ENCODE measurements at places on chromosomes 7 and 10.

GRCh38 chr10:96236090-96236478, 35.3 kb downstream of the BLNK start:
- no peak for DNase-seq

GRCh38 chr10:686155-686931, 3.1 kb downstream of the DIP2C start:
- no peak for DNase-seq

GRCh38 chr7:9863545-9863944, 1110.1 kb upstream of the PHF14 start:
- DNase-seq: no peak

DNA sequence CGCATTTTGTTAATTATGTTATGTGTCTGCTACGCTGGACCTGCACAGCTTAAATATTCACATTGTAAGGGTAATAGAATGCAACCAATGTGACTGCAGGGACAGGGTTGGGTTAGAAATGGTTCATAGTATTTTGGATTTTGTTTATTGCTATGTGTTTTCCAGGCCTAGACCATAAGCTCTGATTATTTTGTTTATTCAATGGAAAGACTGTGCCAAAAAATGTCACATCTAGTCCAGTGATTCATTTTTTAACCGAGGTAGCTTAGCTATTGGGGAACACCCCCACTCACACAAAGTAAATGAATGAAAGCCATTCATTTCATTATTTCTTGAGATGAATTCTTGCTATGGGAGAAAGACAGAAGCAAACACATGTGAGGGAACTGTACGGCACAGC, 516.5 kb upstream of the ANKRD30A start:
- no peak for DNase-seq

DNA sequence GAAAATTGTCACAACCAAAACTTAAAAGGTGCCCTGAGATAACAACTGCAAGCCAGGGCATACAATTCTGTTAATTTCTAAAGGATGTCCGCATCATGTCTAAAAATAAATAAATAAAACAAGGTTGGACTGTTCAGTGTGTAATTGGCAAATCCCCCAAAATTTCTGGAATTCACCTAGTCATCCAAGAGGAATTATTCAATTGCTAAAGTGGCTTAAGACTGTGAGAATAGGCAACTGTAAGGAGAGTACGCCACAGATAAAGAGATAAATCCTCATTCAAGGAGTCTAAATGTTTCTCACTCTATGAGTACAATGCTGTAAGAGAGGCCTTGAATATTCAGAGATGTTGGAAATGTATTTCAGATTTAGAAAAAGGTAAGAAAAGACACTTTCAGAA, 37.2 kb downstream of the PIK3AP1 start:
- DNase-seq: no peak

DNA sequence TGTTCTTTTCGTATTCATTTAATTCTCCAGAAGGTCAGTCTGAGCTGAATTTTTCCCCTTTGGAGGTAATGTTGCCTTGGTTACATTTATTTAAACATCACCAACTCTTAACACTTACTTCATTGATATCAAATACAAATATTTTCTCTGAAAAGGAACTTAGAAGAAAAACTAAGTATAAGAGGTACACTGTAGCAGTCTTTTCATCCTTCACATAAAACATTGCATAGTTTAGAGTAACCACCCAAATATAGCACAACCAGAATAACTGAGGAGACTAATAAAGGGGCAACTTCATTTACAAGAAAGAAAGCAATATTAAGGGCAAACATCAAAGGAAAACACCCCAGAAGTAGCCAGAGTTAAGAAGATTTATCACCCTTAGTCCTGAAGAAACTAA, 1115.0 kb upstream of the POT1 start:
- DNase-seq: no peak

GRCh38 chr10:117053482-117053881, 48.5 kb upstream of the SHTN1 start:
- DNase-seq: no peak

DNA sequence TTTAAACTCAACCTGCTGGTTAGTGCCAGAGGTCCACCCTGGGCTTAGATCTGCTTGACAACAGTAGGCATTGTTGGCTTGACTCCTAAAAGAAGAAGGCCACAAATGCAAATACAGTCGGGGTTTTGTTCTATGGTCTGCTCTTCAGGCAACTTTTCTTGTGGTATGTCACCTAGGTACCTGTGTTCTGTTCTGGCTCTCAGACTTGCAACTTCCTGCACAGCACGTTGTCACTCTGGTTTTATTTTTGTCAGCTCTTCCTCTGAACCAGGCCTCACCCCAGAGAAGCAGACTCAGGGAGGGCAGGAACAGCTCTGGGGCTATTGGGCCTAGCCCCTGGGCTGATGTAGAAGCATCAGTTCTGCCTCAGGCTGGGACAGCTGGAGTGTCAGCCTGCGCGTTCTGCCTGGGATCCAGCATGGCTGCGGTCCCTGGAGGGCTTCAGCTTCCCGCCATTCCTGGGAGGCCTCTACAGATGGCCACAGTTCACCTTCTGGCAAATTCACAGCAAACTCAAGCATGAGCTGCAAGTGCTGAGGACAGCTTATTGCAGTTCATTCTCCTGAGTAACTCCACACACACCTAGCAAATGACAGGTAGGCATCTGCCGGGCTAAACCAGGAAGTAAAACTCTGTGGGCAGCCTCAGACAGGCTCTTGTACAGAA, 11.0 kb upstream of the PDCD4 start:
- DNase-seq: no peak

- peak; percentile 93 for DNase-seq
These were observed 10.8 kb downstream of the LFNG start for GRCh38 chr7:2530071-2530987.

GRCh38 chr10:79391231-79392019, 44.2 kb downstream of the PPIF start:
- DNase-seq: no peak

DNA sequence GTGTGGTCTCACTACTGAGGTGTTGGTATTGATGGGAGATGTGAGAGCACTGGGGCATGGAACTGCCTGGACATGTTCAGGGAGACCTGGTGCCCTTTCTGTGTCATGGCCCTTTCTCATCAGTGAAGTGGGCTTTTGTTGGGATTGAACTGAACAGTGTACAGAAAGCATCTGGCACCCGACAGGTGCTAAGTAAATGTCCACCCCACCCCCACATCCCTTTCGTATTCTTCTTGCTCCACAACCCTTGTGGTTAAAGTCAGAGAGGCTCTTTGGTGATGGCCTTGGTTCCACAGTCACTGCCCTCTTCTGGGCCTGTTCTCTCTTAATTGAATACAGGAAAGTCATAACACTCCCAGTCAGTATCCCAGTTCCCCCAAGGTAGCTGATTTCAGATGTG, 5.4 kb downstream of the NOM1 start:
- DNase-seq: no peak

GRCh38 chr7:19095353-19095860, 22.0 kb downstream of the TWIST1 start:
- DNase-seq: no peak

- no peak for DNase-seq
These were observed 23.6 kb downstream of the IFIT3 start for GRCh38 chr10:89351412-89351779.

- no peak for DNase-seq
These were observed 112.5 kb downstream of the GNAI1 start for GRCh38 chr7:80247144-80247543.

DNA sequence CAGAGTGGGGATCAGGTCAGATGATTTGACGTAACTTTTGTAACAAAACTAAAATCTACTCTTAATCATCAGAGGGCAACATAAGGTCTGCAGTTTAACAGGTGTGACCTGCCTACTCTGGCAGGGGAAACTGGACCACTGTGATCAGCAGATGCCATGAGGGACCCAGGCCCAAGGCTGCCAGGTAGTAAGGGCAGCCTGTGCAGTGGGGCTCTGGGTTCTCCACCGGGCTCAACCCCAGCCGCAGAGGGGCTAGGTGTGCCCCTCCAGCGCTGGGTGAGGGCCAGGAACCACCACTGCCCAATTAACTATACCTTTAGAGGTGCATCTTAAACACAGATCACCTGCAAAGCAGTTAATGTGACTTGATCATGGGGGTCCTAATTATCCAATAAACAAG, 17.6 kb downstream of the AKR1B1 start:
- DNase-seq: no peak

GRCh38 chr10:28503114-28503513, 29.8 kb upstream of the WAC start:
- DNase-seq: peak; percentile 8

DNA sequence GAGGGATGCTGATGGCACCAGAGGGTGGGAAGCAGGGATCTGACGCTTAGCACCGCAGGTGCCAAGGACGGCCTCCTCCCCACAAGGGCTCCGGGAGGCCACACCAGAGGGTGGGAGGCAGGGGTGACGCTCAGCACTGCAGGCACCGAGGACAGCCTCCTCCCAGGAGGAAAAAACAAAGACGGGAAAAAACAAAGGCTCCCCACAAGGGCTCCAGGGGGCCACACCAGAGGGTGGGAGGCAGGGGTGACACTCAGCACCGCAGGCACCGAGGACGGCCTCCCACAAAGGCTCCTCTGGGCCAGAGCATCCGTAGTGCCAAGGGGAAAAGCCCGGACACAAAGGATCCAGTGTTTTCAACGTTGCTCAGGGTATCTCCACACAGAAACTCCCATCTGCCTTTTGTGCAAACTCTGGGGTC, 25.6 kb downstream of the DIP2C start:
- DNase-seq: no peak

DNA sequence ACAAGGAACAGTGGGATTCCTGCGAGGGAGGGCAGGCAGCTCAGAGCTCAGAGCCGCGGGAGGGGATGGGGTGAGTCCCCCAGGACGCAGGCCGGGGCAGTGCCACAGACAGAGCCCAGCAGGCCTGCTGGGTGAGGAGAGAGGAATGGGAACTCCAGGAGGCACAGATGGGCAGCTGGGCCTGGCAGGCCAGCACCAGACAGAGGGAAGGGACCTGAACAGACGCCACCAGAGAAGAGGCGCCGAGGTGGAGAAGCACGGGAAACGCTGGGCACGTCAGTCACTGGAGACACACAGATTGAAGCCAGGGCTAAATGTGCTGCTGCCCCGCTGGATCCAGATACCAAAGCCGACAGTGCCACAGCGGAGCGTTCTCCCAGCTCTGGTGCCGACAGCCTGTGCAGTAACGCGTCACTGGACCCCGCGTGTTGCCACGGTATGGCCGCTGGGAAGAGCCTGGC, 225.8 kb downstream of the MAD1L1 start:
- DNase-seq: no peak

DNA sequence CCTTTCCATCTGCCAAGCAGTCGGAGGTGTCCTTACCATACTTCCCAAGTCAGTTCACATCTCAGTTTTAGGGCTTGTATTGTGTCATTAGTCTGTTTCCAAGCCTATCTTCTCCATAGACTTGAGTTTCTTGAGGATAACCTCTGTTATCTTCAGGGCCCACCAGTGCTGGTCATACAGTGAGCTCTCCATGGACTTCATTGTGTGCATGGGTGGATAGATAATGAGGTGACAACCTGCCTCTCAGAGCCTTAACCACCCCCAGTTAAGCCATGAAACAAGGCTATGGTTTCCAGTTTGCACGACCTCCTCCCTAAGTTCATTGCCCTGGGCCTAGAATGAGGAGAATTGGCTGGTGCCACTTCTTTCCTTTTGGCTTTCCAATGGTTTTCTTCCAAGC, 38.5 kb upstream of the WAC start:
- DNase-seq: no peak

GRCh38 chr10:60958892-60959601, 15.1 kb upstream of the RHOBTB1 start:
- DNase-seq: no peak

GRCh38 chr10:12717981-12718707, 283.4 kb downstream of the CCDC3 start:
- no peak for DNase-seq

DNA sequence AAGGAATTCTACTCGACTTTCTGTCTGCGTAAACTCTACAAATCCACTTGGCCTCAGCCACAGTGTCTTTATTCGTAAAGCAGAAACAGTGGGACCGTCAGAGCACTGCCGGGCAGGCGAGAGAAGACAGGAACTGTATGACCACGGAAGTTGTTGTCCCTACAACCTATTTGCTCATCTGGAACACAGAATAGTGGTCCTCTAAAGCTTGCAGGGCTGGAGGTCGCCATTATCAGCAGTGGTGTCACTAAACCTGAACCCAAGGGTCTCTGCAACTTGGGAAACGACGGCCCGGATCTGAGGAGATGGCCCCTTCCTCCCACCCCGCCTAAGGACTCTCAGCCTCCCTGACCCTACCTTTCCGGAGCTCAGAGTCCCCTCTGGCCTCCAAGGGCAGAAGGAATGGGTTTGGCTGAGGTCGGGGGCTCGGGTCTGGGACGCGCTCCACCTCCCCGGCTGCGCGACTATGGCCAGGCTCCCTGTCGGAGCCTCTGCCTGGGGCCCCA, 442 bp downstream of the STYXL1 start:
- DNase-seq: no peak

DNA sequence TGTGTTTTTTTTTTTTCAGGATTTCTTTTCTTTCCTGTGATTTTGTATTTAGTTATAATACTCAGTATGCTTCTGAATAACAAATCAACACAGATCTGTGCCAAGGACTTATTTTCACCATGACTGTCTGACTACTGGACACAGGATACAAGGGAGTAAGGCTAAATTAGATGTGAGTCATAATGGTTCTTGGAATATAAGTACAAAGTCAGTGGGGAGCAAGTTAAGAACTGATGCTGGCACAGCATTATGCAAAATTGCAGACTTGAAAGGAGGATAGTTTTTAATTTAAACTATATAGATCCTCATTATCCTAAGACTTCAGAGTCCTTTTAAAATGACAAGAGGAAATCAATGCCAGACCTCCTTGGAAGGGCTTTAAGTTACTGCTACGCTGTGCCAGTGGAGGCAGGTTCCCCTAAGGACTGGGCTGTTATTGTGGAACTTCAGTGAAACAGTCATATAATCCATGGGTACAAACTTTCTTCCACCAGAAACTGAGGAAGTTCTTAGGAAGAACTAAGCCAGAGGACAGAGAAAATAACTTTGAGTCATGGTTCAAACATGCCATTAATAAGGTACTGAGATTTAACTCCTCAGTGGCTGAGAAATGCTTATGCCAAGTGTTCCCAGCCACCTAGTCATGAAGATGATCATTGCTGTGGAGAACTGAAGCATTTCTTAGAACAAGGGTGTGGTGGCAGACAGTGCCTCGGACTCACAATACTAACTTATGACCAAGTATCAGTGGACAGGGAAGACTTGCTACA, 531.2 kb downstream of the HTR7 start:
- DNase-seq: no peak
